T-helper 1 cell (primary cell): ENCODE measurements at places on chromosomes 1 and 21.

- DNase-seq: no peak
Observed at GRCh38 chr1:164735315-164736052, 176.5 kb downstream of the PBX1 start.

DNA sequence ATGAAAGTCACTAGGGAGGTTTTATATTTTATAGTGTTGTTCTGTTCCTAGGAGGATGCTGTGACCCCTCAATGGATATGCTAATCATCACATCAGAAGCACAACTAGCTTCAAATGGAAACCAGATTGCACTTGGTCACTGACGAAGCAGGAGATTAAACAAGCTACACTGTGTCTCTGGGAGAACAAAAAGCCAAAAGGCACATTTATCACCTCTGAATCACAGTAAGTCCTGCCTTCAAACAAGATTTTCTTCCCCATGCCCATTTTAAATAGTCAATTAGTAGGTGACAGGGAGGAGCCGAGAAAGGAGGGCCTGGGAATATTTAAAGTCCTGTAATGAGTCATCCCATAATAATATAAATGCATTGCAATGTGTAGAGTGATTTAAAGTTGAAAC lies 38.1 kb downstream of the RGS2 start:
- no peak for DNase-seq

DNA sequence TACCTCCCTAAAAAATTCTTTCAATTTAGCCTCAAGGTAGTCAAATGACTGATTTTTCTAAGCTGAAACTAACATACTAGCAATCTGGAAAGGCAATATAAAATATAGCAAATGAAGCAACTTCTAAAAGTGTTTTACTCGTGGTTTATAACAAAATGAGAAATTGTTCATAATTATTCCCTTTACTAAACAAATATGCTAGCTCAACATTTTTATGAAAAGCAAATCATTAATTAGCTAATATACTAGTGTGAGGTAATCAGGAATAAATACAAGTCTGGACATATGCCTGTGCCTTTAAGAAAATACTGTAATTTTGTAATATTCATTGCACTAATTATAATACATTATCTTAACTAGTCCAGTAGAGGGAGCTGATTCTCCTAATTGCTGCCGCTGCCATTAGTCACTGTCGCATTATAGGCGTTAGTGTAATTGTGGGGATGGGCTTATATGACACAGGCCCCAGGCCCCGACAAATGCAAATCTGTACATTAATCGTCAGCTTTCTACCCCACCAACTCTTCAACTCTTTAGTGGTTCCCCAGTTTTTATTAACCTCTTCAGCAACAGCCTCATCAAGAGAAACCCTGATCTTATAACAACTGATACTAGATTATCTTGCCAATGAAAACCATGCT lies 160.9 kb downstream of the GABPA start:
- no peak for DNase-seq

- DNase-seq: no peak
Observed at GRCh38 chr1:20202166-20202565, 15.8 kb upstream of the PLA2G2C start.

GRCh38 chr1:195951313-195951712 lies 656.9 kb downstream of the KCNT2 start:
- DNase-seq: no peak

DNA sequence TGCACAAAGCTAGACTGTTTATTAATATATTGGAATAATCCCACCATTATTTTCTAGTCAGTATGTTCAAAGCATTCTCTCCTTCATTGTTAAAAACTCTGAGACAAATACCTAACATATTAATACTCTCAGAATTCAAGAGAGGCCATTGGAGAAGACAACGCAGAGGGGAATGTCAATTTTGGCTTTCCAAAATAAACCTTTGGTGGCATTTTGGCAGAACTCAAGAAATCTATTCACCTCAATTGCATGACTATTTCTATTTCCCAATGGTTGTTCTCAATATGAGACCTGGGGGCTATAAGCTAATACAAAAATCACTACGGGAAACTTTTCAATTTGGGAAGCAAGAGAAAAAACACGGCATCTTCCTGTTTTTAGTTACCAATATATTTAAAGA lies 58.5 kb downstream of the RUSC1 start:
- no peak for DNase-seq

DNA sequence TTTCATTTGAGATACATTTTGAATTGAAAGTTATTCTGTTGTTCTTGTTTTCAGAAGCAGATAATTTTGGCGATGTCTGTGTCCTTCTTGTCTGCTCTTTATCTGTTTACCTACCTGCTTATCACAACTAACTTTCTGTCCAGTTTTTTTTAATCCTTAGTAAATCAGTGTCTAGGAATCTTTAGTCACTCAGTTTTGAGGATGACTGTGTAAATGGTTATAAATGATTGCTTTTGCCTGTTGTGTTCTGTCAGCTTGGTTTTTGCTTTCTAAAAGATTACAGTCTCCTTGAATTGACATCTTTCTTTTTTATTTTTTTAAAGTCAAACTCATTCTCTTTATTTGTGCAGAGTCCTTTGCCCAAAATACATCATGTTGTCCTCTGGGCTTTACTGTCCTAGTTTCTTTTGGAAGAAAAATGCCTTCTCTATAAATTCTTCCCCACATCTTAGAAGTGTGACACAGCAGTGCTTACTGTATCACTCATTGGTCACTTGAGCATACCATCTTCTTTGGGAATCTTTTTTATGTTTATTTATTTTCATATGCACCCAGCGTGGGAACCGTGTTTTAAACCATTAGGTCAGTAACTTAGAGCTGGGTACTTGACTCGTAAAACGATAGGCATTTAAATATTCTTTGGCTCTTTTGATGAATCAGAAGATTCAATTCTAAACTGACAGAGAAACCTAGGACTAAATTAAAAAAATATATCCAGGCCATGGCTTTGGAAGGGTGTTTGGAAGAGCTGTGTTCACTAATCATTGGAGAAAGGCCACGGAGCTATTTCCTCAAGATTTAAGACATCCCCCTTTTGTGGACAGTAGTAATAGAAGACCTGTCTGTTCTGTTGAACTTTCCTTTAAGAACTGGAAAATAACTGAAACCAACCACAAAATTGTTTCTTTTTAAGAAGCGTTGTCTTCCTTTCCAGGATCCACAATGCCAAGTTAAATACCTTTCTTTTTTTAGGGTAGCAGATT lies 20.9 kb downstream of the LAMC1 start:
- DNase-seq: no peak

DNA sequence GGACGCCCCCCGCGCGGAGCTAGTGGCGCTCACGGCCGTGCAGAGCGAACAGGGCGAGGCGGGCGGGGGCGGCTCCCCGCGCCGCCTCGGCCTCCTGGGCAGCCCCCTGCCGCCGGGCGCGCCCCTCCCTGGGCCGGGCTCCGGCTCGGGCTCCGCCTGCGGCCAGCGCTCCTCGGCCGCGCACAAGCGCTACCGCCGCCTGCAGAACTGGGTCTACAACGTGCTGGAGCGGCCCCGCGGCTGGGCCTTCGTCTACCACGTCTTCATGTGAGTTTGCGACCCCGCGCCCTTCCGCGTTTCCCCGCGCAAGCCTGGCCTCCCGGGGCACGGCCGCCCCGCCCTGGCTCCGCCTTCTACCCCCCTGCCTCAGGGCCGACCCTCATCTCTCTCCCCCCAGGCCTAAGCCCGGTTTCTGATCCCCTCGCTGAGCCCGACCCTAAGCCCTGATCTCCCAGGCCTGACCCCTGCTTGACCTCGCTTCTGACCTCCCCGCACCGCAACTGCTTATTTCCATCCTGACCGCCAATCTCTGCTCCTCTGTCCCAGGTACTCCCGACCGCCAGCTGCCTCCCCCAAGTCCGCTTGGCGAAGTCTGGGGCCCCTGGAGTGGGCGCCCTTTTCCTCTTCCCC lies 669 bp downstream of the KCNQ4 start:
- DNase-seq: no peak

DNA sequence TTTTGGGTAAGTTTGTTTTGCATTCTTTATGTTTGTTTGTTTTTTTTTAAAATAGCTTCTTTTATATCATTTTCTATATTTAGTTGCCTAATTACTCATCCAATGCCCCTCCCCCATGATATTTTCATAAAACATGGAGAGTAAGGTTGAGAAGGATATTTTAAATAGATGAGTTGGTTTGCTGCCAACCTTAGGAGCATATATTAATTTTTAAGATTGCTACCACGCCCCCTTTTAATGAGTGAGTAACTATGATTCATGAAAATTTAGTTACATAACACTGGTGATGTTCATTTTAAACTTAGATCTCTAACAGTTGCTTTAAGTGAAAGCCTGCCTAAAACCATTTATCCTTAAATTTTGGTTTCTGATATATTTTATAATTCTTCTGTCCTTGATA lies 18.7 kb downstream of the TMEM50A start:
- DNase-seq: no peak

GRCh38 chr1:48753293-48753692 lies 23.4 kb downstream of the BEND5 start:
- DNase-seq: no peak

GRCh38 chr1:84339503-84339902 lies 38.0 kb downstream of the SAMD13 start:
- DNase-seq: no peak

DNA sequence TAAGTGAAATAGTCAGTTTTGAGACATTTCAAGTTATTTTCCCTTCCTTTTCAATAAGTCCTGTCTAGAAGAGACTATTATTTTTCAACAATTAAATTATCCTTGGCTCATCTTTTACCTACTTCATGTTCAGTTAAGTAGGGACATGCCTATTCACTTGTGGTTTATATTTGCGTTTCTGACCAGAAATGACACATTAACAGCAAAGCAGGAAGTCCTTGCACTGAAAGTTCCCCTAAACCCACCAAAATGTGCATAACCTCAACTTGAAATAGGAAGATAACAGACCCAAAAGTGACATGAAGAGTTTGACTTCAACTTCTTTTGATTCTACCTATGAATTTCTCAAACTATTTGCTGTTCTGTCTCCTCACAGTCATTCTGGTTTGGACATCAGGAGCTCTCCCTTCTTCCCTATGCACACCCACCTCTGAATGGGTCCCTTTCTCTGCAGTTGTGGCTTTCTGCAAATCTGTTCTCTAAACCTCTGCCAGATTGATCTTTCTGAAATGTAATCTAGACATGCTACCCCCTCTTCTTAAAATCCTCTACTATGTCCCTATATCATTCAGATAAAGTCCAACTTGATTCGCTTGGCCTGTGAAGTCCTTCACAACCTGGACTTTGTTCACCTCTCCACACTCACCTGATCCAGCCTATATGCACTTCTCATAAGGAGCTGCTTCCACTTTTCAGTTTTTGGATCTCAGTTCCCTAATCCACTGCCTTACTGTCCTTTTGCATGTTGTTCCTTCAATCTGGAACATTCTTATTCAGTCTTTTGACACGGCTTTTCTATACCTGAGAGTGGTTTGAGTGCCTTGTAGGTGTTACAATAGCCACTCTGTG lies 661.5 kb upstream of the ADGRL4 start:
- no peak for DNase-seq

DNA sequence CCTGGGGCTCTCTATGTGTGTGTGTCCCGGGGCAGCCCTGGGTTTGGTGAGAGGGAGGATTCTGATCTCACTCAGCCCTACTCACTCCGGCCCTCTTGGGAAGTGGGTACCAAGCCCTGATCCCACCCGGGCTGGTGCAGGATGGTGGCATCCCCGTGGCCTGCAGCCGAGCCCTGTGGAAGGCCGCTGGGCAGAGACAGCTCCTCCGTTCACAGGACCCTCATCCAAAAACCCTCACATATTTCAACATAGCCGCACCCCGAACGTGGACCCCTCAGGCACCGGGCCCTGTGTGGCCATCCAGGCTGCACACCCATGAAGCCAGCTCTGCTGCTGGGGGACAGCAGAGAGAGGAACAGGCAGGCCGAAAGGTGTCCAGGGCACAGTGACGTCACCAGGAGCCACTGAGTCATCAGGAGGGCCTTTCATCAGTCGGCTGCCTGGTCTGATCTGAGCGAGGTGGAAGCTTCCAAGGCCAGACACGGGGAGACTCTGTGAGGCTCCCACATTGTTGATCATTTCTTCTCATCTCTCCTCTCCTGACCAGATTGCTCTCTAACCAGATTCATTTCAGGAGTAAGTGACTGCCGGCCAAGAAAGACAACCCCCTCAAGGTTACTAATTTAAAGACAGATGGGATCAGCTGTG lies 16.2 kb upstream of the GPR157 start:
- DNase-seq: no peak

GRCh38 chr1:6041432-6042062 lies 4.1 kb upstream of the KCNAB2 start:
- DNase-seq: no peak

GRCh38 chr1:1361982-1362423 lies 3.6 kb upstream of the MXRA8 start:
- DNase-seq: no peak

DNA sequence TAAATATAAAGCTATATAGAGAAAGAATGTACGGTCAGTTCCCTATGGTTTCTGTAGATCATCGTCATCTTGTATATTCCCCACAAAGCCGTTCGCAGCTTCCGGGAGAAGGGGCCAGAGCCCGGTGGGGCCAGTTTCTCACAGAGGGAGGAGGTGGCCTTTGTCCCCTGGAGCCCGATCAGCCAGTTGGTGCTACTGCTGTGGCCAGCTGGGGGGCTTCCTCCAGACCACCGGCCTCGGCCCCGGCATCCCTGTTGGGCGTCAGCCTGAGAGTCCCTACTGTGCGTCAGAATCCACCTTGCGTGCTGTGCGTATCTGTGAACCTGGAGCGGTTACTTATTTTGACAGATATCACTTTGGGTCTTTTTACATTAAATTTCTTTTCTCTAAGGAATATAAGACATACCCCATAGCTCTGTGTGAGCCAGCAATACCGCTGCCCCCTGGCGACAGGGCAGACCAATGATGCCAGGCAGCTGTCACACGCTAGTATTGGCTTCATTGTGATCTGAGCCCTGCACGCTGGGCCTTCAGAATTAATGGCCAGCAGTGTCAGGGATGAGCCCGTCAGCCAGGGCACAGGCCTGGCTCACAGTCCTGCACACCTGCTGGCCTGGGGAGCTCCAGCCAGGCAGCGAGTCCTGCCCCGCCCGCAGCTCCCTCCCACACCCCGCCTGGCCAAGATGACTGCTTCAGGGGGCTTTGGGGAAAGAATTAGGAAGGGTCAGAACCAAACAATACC lies 145.9 kb downstream of the PGBD5 start:
- no peak for DNase-seq

GRCh38 chr1:21909286-21909759 lies 27.8 kb downstream of the HSPG2 start:
- DNase-seq: no peak

- DNase-seq: no peak
Observed at GRCh38 chr1:191025896-191026642, 548.4 kb upstream of the BRINP3 start.

- DNase-seq: peak; percentile 83
Observed at GRCh38 chr1:24502065-24502708, 449 bp upstream of the RCAN3 start.
